Activated CD4-positive, alpha-beta T cell treated with anti-CD3 and anti-CD28 coated beads, Interleukin-2, amount 10 ng/mL, durations not matched to agents 7 days and 5 days (primary cell): ENCODE measurements at places on chromosomes 16 and 17. TPM values are rescaled to one million over a fixed set of nuclear protein-coding genes. Genes with fewer than 3 reads are reported as not detected.

Gene HYDIN
- not detected for total RNA-seq

Gene NUP93
- total RNA-seq = 85.9 TPM

Gene C16orf46
- total RNA-seq = not detected

Gene CCL23
- total RNA-seq = not detected

Gene TBC1D26
- total RNA-seq = not detected

DNA sequence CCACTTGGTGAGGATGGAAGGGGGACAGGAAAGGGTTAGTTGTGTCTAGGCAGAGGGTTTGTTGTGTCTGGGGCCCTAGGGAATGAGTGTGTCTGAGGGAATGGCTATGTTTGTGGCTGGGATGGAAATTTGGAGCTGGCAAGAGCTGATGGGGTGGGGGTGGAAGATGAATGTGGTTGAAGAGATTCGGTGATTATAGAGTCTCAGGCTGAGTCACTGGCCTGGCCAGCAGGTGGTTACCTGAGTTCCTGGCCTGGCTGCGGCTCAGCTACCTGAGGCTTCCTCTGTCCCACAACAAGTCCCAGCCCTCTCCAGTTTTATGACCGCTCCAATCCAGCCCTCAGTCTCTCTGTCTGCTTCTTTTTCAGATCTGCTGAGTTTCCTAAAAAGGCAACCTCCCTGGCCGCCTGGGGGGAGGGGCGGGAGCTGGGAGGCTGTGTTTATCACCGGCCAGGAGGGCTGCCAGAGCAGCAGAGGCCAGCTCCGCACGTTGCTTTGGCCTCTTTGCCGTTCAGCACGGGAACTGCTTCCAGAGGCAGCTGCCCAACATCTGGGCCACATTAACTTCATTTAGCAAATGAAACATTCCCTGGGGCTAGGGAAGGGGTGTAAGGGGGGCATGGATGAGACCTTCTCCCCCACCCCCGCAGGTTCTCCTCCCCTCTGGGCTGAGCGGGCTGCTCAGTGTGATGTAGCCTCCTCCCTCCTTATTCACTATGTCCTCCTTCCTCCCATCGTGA lies 21.8 kb downstream of the ITGB3 start:
- no peak for DNase-seq

DNA sequence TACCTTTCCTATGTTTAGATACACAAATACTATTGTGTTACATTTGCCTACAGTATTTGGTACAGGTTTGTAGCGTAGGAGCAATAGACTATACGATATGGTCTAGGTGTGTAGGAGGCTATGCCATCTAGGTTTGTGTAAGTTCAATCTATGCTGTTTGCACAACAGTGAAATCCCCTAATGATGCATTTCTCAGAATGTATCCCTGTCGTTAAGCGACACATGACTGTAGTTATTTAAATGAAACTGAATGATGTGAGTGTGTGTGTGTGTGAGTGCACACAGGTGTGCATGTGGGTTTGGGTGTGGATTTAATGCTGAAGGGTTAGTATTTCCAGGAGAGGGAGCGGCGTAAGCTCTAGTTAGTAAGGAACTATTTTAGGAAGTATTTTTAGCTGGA lies 34.6 kb upstream of the SMIM36 start:
- DNase-seq = no peak

GRCh38 chr17:80839511-80839941 lies 152.1 kb upstream of the CHMP6 start:
- DNase-seq = no peak

DNA sequence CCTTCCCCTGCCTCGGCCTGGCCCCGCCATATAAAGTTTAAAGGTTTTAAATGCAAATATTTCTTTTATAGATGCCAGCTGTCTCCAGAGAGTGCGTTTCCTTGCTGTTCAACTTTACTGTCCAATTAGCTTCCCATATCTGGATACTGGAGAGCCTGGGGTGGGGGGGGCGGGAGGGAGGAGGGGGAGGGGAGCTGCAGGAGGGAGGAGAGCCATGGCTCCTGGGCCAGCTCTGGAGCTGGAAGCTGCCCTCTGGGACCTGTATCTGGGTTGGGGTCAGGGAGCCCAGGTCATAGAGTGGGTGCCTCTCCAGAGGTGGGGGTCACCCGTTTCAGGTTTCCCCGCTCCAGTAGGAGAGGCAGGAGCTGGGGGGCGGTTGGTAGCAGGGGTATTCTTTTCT lies 6.2 kb upstream of the GSE1 start:
- no peak for DNase-seq

DNA sequence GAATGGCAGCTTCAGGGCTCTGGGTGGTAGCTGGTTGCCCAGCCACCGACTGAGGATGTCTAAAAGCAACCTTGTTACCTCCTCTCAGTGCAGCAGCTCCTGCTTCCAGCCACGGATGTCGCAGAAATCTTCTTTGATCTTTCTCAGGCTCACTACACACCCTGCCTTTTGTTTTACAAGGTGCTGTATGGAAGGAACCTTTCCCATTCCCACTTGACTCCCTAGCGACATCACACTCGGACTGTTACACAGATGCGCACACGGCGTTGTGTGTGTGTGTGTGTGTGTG lies 135.8 kb upstream of the CPHXL start:
- DNase-seq = no peak

DNA sequence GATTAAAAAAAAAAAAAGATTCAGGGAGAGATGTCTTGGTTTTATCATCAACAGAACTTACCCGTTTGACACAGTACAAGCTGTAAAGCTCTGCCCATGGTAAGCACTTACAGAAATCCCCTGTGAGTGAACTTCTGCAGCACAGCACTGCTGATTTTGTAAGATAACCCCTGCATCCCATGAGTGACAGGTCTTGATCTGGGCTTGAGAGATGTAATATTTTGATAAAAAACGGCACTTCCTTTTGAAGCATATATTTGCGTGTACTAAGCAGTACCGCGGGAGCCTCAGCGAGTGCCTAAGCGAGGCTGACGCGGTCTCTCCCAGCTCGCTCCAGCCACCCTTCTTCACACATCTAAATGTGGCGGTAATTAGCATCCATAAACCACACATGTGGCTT lies 50.5 kb downstream of the IKZF3 start:
- peak; percentile 59 for DNase-seq

DNA sequence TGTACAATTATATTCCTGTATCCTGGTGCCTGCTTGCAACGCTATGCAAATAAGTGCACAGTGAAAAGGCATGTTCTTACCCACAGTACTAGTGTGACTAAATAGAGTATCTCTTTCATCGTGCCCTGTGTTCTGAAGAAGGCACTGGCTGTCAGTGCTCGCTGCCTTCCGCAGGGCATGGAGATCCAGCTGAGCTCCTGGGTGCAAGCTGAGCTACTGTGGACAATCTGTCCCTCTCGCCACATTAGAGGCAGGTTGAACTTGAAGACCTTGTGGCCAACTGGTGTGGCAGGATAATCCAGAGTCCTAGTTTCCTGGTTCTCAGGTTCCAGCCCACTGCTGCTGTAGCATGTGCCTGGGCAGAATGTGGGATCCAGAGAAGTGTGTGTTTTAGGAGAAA lies 1.9 kb upstream of the ST6GALNAC1 start:
- DNase-seq = no peak

DNA sequence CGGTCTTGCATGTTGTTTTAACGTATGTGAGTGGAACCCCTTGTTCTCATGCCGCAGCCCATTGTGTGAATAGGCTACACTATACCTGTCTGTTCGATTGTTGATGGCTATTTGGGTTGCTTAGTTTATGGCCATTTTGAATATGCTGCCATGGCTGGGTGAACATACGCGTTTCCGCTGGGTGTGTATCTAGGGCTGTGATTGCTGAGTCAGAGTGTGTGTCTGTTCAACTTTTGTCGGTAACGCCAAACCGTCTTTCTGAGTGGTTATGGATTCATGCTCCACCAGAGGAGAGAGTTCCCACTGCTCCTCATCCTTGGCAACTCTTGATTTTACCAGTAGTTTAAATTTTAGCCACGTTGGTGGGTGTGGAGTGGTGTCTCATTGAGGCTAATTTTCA lies 77.0 kb downstream of the METRNL start:
- DNase-seq = no peak

GRCh38 chr17:82022310-82022980 lies at the start of gene CENPX:
Gene CENPX, minus strand, starts transcription at chr17:82022878. Its CDS starts 17 bp downstream, at chr17:82022861.
- no peak for DNase-seq

GRCh38 chr16:71807905-71808592 lies 585 bp downstream of the AP1G1 start:
- DNase-seq = no peak

GRCh38 chr16:4064950-4065352 lies 51.3 kb downstream of the ADCY9 start:
- DNase-seq = peak; percentile 68

GRCh38 chr16:89191033-89191900 lies 9.1 kb downstream of the SLC22A31 start:
- DNase-seq = no peak
